ENCODE measurements at places on chromosomes 2 and 18.

DNA sequence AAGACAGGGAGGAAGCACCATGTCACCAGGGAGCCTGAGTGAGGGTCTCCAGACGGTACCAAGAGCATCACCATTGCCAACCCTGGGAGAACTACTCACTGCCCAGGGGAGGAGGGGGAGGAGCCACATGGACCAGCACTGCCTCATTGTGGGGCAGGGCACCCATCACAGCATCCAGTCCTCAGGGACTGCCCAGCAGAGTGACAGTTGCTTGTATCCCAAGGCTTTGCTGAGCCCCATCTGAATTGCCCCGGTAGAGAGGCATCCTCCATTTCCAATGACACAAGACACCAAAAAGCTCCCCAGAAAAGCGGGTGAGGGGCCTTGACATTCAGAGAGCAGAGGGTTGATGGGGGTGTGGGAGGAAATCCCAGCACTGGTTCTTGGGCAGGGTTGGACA lies 6.8 kb upstream of the CIB4 start:
- DNase-seq: no peak

DNA sequence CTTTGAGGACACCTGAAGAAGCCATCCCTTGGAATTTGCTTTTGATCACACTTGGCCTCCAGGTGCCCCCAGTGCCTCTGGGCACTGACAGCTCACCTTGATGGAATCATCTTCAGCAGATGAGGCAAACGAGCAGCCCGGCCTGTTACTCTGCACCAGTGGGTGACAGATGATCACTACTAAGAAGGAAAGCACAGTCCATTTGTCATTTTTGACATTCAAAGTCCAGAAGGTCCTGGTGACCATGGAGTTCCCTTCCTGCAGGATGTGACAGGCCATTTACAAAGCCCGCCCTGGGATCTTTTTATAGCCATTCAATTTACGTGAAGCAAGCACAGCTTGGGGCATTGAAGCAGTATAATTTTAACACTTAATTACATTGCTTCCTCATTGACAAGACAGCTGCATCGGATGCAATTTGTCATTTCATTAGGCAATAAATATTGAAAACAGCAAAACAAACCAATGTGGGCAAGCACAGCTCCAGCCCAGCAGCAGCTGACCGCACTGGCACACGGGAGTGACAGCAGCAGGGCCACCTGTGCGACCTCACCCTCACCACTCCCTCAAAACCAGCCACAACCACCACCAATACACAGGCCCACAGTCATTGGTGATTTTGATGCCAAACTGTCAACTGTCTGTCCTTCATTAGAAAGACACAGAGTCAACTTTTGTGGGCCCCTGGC lies 76.0 kb upstream of the SLC66A3 start:
- DNase-seq: no peak

- DNase-seq: no peak
These were observed 60.9 kb upstream of the ACAA2 start for GRCh38 chr18:49874238-49874637.

DNA sequence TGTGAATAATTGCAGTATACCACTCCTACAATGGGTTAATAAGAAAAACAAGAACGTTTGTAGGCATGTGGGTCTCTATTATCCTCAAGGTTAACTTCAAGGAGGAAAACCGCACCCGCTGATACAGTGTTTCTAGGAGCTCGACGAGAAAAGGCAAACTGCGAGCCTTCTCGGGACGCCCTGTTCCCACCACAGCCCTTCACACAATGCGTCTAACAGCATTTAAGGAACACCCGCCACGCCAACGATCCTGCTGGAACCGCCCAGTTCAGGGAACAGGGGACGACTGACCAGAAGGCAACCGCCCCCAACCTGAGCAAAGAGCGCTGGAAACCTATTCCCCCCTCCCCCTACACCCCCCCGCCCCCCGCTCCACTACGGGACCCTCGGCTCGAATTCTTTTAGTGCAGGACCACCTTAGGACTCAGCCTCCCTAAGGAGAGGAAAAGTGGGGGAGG lies 710 bp upstream of the TMSB10 start:
- peak; percentile 33 for DNase-seq

- DNase-seq: no peak
These were observed 3.5 kb downstream of the IL1B start for GRCh38 chr2:112832841-112833638.

GRCh38 chr2:128414946-128415778 lies 96.5 kb upstream of the HS6ST1 start:
- DNase-seq: no peak

GRCh38 chr2:183428881-183429280 lies 304.6 kb downstream of the NUP35 start:
- DNase-seq: no peak

DNA sequence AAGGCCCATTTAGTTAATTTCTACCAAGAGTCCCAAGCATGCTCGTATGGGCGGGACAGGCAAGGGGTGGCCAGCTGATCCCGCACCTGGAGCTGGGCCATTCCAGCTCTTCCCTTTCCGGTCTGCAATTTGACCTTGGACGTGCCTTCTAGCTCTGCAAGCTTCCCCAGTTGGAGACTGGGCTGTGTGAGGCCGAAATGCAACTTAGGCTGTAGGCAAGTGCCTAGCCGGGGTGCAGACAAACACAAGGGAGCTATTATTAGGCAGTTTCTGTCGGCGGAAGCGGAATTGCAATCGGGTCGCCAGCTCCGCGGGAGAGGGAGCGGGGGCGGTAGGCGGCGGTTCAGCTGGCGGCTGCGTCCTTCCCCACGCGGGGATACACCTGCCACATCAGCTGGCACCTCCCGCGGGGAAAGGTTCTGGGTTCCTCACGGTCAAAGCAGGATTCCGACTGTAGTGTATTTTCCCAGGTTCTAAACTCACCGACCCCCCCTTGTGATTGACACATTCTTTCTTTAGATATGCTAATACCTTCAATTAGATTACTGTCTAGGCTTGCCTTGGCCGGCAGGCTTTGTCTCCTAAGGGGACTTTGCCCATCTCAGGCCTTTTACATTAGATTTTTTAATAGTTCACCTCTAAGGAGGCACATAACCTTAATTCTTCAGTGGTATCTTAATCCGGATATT lies 17.1 kb upstream of the ZNF532 start:
- DNase-seq: no peak

DNA sequence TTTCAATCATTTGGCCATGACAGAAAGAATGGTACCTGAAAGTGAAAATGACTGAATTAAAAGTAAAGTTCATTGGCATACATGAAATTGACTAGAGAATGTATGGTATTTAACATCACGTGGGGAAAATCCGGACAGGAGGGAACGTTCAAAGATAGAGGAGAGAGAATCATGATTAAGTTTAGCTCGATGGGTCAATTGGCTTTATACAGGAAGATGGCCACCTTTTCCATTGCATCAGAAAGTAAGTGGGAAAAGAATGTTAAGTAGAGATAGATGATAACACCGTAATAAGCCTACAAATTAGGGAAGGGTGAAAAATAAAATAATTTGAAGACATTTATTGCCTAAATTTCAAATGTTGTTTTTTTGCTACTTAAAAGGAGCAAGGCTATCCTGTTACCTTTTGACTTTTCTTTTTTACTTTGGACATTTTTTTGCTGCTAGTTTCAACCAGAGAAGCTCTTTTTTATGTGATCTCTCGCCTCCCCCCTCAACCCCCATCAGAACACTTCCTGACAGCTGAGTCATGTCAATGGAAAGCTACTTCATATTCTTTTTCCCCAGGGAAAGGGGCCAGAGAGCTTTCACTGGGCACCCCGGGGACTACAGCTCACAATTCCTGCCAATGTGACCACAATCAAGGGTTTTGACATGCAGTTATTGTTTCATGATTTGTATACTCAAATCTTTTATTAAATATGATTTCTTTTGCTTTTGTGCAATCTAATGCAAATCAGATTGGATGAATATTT lies 767 bp upstream of the CCDC102B start:
- DNase-seq: no peak

DNA sequence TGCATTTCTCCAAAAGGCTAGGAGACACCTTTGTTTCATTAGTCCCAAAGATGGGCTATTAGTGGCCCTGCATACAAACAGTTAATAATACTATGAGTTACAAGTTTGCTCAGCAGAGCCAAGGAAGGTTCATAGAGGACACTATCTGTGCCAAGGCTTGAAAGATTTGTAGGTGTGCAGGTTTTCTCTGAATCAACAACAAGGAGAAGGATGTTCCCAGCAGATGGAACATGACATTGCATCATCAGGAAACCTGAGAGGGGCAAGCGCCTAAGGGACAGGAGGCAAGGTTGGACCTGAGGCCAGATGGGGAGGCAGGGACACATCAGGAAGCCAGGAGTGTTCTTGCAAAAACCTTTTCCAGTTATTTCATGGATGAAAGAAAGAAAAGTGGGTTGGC lies 35.4 kb upstream of the STK17B start:
- no peak for DNase-seq

- DNase-seq: no peak
These were observed 131.0 kb downstream of the ZAP70 start for GRCh38 chr2:97844311-97844859.

DNA sequence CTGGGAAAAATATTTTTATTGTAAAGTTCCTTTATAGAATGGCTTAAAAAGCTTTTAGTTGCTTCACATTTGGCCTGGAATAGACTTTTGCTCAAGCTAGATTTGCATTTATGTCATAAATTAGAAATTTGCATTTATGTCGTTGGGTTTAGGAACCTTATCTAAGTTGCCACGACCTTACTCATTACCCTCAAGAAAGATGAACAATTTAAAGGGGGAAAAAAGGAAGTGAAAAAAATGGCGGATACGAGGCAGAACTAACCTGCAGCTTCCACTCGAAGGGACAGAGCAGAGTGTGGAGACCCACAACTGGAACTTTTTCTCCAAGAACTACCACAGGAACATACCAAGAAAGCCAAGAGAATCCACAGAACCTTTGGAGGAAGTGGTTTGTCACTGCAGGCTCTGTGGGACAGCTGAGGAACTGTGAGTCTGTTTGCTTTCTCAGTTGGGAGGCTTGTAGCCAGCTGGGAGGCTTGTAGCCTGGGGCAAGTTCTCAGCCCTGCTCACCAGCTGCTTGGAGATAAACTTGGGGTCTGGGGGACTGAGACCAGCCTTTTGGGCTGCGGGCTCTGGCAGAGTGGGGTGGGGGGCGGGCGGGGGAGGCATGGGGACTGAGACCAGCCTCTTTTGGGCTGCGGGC lies 349.9 kb upstream of the MEIS1 start:
- no peak for DNase-seq

- no peak for DNase-seq
These were observed 6.6 kb upstream of the CAB39 start for GRCh38 chr2:230706053-230706521.

- DNase-seq: no peak
These were observed 118.2 kb upstream of the REV1 start for GRCh38 chr2:99607861-99608491.

- no peak for DNase-seq
These were observed 205.3 kb upstream of the CDH20 start for GRCh38 chr18:61127714-61128467.

GRCh38 chr2:102770506-102770905 lies 8.7 kb downstream of the TMEM182 start:
- DNase-seq: no peak

DNA sequence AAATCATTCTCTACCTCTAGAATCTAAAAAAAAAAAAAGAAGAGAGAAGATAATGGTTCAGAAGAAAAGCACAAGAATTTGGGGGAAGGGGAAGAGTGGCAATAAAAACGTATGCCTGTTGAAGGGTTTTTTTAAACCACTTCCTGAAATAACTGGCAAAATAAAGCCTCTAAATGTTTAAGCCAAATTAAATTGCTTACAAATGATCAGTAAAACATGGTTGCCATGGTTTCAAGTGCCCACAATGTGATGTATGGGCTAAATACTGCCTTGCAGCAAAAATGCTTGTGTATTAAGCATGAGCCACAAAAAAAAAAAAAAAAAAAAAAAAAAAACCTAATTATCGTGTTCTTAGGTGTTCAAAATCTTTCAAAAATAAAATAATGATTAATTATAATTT lies 60.8 kb downstream of the RBM43 start:
- DNase-seq: no peak

DNA sequence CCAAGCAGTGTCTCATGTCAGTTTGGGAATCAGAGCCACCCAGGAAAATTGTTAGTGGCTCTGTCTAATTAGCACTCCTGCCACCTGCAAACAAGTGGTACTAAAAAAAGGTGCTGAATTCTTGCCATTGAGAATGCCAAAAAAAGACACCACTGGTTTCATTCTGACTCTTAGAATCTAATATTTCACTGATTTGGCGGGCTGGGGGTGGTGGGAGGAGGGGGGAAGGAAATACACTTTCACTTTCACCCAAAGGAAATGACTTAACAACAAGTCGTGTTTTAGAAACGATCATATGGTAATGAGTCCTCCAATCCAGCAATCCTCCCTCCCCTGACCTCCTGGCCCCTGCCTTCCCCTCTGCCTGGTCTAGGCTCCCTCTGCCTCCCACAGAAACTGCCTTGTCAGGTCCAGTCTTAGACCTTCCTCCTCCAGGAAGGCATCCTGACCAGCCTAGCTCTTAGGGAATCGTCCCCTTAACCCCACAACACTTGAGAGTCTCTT lies 4.4 kb upstream of the KLHL29 start:
- DNase-seq: peak; percentile 49

DNA sequence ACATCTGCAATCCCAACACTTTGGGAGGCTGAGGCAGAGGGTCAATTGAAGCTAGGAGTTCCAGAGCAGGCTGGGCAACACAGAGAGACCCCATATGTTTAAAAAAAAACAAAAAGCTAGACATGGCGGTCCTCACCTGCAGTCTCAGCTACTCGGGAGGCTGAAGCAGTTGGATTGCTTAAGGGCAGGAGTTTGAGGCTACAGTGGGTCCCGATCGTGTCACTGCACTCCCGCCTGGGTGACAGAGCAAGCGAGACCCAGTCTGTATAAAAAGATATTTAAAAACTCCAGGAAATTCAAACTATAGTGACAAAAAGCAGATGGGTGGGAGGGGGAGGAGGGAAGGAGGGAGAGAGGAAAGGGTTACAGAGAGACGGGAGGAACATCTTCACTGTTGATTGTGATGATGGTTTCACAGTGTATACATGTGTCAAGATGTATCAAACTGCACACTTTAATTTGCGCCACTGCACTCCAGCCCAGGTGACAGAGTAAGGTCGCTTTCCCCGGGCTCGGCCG lies 942 bp upstream of the ZNF236 start:
- DNase-seq: peak; percentile 21

DNA sequence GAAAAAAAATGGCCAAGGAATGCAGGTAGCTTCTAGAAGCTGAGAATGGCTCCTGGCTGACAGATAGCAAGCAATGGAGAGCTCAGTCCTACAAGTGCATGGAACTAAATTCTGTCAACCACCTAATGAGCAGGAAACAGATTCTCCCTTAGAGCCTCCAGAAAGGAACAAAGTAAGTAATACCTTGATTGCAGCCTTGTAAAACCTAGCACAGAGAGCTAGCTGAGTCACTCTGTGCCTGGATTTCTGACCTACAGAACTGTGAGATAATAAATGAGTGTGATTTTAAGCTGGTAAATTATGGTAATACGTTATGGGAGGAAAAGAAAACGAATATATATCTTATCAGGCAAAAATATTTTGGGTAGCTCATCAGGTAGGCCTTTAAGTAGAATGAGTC lies 7.4 kb upstream of the LNPK start:
- no peak for DNase-seq

- DNase-seq: no peak
These were observed 57.3 kb downstream of the INHBB start for GRCh38 chr2:120403261-120403660.

GRCh38 chr2:108449410-108450130 lies 564 bp downstream of the GCC2 start:
- DNase-seq: peak; percentile 15
